ENCODE measurements at places on chromosomes 16 and 17.
A peak's percentile ranks its signal among the peaks of the same experiment; 100 is the strongest.

DNA sequence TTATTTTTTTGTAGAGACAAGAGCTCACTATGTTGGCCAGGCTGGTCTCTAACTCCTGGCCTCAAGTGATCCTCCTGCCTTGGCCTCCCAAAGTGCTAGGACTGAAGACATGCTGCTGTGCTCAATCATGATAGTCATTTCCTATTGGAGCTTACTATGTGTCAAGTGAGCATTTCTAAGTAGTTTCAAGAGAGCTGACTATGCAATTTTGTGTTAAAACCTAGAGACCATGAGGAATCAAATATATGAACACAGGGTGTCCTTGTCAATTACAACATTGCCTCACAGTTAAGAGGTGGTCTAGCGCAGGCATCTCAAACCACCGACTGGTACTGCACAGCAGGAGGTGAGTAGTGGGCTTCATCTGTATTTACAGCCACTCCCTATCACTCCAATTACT is 37.8 kb downstream of the MYH11 start:
- DNase-seq, result peak; percentile 31

DNA sequence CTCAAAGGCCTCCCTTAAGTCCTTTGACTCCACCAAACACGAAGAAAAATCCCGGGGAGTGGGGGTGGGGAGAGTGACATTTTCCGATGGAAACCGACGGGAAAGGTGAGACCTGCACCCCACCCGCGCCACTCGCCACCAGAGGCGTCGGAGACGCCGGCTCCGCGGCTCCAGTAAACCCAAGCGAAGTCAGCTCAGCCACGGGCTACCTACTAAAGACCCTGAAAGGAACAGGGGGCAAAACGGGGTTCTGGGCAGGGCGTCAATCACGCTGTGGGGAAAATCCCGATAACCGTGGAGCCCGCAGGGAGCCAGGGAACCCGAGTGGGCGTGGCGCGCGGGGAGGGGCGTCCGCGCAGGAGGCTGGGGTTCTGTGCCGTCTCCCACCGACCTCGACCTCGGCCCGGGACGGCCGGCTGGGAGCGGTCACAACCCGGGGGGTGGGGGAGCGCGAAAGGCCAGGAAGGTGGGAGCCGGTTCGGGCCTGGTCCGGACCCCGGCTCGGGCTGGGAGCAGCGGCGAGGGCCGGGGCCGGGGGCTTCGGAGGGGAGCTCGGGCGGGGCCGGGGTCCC is 565 bp downstream of the WDR45B start:
- no peak for DNase-seq

DNA sequence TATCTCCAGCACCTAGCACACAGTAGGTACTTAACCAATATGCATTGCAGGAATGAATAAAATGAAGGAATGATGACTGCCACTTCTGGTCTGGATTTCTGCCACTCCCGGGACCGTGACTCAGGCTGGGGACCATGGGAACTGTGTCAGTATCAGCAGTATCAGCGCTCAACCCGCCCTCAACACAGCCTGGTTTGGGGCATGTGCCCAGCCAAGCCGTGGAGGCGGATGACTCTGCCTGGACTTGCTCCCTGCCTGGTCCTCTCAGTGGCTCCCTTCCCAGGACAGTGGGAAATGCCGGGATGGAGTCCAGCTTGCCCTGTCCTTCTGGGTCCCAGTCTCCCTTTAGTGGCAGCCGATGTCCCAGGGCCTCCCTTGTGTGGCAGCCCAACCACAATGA is 55.1 kb downstream of the SRCIN1 start:
- peak; percentile 89 for DNase-seq

- no peak for DNase-seq
Observed at GRCh38 chr17:16491131-16491702, 776 bp downstream of the LRRC75A start.

GRCh38 chr17:82296511-82297279 is 20.7 kb downstream of the CD7 start:
- no peak for DNase-seq

- DNase-seq, result no peak
Observed at GRCh38 chr17:73492821-73493814, 151.1 kb downstream of the SDK2 start.

- no peak for DNase-seq
Observed at GRCh38 chr17:41785859-41786226, 668 bp downstream of the JUP start.

- no peak for DNase-seq
Observed at GRCh38 chr17:48244121-48244711, 136.7 kb downstream of the SNX11 start.

DNA sequence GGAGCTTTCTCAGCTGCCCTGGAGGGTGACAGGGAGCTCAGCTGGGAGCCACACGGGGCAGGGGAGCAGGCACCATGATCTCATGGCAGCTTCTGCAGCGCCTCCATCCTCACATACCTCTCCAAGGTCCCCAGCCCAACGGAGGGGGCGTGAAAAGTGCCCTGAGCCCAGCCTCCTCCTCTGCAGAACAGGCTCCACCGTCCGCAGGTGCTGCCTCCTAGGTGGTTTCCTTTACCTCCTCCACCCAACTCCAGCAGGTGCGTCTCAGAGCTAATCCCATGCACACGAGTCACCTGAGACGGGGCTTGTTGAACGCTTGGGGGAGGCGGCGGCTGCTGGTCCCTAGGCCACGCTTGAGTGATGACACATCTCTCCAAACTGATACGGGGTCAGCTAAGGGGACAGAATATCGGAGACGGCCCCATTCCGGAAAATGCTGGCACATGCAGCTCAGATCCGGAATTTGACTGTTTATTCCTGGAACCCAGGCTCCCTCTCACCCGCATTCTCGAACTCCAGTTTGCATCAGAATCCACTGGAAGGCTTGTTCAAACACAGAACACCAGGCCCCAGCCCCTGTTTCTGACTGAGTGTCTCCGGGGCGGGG is 387 bp upstream of the SLC38A8 start:
- no peak for DNase-seq

- no peak for DNase-seq
Observed at GRCh38 chr17:80036715-80037477, 454 bp downstream of the CCDC40 start.

GRCh38 chr17:21360048-21360447 is 16.1 kb upstream of the KCNJ12 start:
- no peak for DNase-seq

DNA sequence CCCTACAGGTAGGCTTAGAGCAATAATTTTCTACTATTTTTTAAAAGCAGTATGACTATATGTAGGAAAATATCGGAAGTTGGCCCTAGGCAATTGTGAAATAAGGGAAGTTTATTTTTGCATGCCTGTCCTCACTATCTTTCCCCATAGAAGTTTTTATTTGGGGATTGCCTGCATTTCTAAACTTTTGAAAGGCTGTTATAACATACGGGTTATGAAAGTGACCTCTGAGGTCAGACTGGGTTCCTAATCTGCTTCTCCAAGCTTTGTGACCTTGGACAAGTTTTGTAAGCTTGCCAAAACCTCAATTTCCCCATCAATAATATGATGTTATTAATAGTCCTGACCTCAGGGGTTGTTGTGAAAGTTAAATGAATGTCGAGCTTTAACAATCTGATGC is 67.1 kb downstream of the ARHGAP44 start:
- no peak for DNase-seq

GRCh38 chr16:75774197-75774596 is 47.9 kb upstream of the CPHXL start:
- no peak for DNase-seq

DNA sequence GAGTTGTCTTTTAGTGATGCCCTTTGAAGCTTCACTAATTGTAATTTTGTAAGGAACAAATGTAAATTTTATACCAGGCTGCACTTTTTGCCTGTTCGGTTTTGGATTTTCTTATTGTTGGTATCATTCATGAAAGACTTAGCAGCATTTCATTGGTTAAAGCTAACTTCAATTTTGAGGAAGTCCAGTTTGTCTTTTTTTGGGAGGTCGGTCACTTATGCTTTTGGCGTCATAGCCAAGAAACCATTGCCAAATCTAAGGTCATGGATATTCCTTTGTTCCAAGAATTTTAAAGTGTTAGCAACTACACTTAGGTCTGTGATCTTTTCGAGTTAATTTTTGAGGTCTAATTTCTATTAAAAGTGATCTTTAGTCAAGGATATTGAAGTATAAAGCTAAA is 77.1 kb downstream of the PRKCA start:
- DNase-seq, result no peak

- DNase-seq, result no peak
Observed at GRCh38 chr17:31645351-31645750, 213.7 kb downstream of the COPRS start.

Measured in cardiac septum (tissue), 1 donor.